Activated CD4-positive, CD25-positive, alpha-beta regulatory T cell treated with anti-CD3 and anti-CD28 coated beads, Interleukin-2, amount 50 U/mL, for 16 hours (primary cell): ENCODE measurements at places on chromosomes 5 and 9.

GRCh38 chr5:158670201-158670600, 429.5 kb downstream of the EBF1 start:
- no peak for DNase-seq

- DNase-seq = no peak
Observed at GRCh38 chr5:136034984-136035383, 6.2 kb downstream of the TGFBI start.

GRCh38 chr5:89546657-89547056, 663.7 kb upstream of the MEF2C start:
- DNase-seq = no peak

DNA sequence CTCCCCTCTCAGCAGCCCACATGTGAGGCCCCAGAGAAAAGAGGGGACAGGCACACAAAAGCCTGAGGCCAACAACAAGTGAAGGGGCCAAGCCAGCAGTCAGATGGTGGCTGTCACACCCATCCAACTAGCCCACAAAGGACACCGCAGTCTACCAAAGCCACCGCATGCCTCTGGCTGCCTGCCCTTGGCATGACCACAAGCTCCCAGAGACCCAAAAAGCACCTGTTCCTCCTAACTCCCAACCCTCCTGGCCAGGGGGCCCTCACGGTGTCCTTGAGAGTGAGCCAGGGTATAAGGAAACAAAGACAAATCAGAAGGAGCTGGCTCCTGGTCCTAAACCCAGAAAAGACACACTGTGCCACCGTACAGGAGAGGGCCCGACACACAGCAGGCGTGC, 77.8 kb upstream of the LRRTM2 start:
- DNase-seq = no peak

DNA sequence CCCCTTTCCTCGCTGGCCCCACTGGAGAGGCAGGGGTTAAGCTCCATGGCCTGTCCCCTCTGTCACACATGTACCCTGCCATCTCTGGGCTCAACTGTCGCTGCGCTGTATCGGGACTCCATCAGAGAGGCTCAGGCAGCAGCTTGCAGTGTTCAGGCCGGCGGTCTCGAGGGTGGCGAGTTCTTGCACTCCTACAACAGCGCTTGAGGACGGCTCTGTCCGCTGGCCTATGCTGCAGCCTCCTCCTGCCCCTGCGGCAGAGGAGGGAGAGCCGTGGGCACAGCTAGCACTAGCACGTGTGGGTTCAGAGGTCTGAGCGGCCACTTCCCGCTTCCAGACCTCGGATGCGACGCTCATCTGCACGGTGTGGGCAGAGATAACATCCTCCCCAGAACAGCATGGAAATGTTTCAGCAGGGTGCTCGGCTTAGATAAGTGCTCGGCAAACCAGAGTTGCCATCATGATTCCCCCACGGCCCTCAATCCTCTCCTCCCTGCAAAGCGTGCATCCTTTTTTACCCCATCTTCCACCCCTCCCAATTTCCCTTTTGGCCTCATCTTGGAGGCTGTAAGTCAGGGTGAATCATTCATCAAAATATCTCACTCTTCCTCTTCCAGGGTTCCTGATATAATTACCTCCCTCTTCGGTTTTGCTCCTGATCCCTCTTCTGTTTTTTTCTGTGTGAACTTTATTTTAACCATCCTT, 41.9 kb upstream of the FUBP3 start:
- no peak for DNase-seq

DNA sequence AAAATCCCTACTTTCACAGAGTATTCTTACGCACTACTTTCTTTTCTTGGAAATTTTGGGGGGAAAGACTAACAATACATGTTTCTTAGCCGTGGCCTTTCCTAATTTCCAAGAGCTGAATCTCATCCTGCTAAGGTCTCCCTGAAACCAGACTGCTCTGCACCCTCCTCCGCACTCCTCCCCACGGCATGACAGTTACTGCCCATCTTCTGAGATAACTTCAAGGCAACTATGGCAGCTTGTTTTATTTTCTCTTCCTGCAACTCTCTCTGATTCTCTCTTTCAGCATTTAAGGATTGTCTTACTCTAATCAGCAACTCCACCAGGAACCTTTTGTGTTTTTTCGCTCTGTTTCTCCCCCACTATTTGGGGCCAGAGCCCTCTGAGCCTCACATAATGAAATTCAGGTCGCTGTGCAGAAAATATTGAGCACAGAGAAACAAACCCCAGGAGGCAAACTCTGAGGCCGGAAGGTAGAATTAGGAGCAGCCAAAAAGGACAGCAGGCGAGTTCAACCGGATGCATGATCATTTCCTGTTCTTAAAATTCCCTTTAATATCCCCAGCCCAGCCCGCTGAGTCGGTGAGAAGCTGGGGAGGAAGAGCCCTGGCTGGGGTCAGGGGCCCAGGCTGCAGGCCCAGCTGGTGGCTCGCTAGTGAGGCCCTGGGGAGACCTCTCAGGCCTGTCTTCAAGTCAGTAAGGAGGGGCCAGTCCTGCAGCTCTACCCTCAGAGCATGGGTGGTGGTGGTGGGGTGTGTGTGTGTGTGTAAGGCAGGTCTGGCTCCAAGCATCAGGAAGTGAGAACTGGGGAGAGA, 213.6 kb upstream of the S1PR3 start:
- DNase-seq = no peak

DNA sequence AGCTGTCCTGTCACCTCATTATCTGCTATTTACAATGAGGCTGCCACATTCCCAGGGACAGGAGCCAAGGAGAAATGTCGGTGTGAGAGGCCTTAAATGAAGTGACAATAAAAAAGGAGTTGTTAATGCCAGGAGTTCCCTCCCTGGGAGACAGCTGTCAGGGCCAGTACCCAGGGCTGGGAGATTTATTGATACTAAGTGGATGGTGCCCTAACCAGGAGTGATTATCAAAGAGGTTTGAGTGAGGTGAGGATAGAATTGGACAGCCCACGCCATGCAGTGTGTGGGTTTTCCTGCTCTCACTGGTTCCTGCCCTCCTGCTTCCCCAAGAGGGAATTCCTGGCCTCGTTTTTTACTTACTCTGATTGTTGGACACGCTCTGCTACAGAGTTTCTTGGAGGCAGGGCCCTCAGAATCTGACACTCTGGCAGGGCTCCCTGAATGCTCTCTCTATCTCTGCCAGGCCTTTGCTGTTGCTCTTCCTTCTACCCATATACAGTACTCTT, 150.8 kb downstream of the GRIA1 start:
- DNase-seq = no peak

GRCh38 chr9:113492343-113493202, 29.0 kb downstream of the RGS3 start:
- DNase-seq = no peak

DNA sequence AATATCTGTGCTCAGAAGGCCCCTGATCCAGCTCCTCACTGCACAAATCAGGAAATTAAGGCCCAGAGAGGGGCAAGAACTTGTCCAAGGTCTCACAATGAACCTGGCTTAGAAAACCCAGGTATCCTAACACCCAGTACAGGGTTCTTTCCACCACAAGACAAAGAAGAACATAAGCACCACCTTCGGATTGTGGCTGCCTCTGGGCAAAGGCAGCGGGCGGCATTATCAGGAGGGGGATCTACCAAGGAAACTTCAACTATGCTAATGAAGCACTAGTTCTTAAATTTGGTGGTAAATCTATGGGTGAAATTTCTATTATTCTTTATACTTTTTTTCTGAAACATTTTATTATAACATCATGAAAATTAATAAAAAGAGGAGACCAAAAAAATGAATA, 17.9 kb downstream of the ANXA6 start:
- no peak for DNase-seq

- no peak for DNase-seq
Observed at GRCh38 chr5:107776922-107777740, 106.4 kb upstream of the EFNA5 start.

- no peak for DNase-seq
Observed at GRCh38 chr5:78405829-78406750, 45.7 kb downstream of the SCAMP1 start.

DNA sequence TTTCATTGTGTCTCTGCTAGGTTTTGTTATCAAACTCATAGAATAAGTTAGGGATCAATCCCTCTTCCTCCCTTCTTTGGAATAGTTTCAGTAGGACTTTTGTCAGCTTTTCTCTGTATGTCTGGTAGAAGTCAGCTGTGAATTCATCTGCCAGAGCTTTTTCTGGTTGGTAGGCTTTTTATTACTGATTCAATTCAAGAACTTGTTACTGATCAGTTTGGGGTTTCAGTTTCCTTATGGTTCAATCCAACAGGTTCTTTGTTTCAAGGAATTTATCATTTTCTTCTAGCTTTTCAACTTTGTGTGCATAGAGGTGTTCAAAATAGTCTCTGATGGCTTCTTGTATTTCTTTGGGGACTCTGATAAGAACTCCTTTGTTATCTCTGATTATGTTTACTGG, 221.7 kb downstream of the FGF10 start:
- no peak for DNase-seq

GRCh38 chr9:19470567-19470966, 61.8 kb downstream of the ACER2 start:
- DNase-seq = no peak
